ENCODE measurements at places on chromosomes 4 and X.
A peak's percentile ranks its signal among the peaks of the same experiment; 100 is the strongest.

DNA sequence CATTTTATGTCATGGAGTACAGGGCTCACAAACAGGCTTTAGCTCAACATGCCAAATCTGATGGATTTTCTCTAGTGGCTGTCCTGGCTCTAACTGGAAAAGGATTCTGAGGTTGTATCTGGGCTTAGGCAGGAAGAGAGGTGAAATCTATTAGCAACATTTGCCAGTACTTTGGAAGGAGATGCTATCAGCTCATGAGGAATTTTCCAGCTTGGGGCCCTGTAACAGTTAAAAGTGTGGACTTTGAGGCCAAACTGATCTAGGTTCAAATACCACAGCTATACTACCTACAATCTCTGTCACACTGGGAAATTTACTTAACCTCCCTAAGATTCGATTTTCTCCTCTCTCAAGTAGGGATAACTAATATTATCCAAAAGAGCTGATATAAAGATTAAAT, 119.0 kb upstream of the HCCS start:
- no peak for DNase-seq

DNA sequence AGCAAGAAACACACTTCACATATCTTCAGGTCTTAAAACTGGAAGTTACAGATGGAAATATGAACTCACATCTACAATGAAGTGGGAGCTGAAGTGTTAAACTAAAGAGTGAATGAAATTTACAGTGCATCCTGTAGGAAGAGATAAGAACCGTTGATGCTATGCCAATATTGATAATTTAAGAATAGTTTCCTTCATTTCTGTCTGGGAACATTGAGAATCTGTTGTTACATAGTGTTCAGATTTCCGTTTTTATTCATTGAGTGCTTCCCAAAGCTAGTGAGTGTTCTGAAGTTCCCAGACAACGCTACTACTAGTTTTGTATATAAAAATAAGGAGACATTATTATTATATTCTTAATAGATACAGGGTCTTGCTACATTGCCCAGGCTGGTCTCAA, 52.3 kb downstream of the UBE2K start:
- DNase-seq: no peak

GRCh38 chrX:10930151-10930550, 181.0 kb upstream of the HCCS start:
- DNase-seq: no peak

GRCh38 chrX:119729408-119730201, 28.8 kb upstream of the SOWAHD start:
- peak; percentile 63 for DNase-seq

Data from NCI-H1436 (cell line).